ENCODE measurements at places on chromosomes 12 and 14.

DNA sequence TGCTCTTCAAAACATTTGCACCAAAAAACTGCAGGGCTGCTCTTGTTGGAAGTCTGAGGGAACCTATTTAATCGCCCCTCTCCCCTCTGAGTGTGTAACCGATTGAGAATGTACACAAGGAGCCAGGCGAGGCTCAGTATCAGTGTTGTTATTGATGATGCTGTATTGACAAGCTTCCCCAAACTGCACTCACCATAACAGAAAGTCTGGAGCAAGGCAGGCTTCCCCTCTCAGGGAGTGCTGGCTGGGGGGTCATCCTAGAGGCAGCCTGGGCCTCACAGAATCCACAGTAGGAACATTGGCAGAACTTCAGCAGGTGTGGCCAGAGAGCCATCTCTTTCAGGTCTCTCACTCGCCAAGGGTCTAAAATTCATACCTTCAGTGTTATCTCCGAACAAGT lies 58.1 kb upstream of the TUNAR start:
- DNase-seq, result no peak

GRCh38 chr14:80560800-80561657 lies 349.7 kb upstream of the DIO2 start:
- no peak for DNase-seq

GRCh38 chr14:64246688-64247087 lies 47.5 kb downstream of the ESR2 start:
- DNase-seq, result no peak

GRCh38 chr14:23160924-23161522 lies 22.4 kb downstream of the SLC7A8 start:
- DNase-seq, result no peak

DNA sequence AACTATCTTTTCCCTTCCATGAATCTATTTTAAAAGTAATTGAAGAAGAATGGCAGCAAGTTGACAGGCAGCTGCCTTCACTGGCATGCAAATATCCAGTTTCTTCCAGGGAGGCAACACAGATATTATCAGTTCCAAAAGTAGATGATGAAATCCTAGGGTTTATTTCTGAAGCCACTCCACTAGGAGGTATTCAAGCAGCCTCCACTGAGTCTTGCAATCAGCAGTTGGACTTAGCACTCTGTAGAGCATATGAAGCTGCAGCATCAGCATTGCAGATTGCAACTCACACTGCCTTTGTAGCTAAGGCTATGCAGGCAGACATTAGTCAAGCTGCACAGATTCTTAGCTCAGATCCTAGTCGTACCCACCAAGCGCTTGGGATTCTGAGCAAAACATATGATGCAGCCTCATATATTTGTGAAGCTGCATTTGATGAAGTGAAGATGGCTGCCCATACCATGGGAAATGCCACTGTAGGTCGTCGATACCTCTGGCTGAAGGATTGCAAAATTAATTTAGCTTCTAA lies 18.4 kb downstream of the TMPO start:
- no peak for DNase-seq

DNA sequence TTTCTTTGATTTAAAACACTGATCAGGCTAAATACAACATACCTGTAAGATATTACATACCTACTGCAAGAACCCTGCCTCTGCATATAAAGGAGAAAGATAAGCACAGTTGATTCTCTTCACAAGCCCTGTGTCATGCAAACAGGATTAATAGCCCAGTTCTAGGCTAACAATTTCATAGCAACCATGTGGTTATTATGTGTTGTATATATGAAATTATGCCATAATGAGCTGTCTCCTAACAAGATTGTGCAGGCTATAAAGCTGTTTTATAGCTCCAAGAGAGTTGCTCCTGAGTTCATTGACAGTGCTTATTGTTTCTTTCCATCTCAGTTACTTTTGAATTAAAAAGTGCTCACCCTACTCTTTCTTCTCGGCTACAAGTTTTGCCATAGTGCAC lies 609.3 kb downstream of the DIO2 start:
- DNase-seq, result no peak

DNA sequence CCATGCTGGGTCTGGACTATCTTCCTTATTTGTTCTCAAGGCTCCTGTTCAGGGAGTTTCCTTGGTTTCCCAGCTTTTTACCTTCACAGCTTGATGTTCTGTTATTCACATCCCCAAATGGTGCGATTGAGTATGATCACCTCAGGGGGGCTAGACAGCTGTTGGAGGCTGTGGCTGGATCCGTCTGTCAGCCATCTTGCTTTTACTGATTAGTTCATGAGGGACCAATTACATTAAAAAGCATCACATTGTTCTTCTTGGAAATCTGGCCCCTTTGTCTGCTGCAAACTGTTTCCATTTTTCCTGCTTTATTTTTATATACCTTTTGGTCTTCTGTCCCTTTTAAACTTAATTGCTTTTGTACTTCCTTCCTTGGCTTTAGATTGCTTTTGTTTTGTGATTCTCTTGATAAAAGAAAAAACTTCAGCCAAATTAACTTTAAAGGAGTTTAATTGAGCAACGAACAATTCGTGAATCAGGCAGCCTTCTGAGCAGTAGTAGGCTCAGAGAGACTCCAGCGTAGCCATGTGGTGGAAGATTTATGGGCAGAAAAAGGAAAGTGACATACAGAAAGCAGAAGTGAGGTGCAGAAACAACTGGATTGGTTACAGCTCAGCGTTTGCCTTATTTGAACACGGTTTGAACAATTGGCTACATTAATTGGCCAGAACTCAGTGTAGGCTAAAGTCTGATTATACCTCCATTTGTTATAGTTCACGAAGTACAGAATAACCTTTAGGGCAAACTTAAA lies 208.7 kb downstream of the AEBP2 start:
- no peak for DNase-seq

DNA sequence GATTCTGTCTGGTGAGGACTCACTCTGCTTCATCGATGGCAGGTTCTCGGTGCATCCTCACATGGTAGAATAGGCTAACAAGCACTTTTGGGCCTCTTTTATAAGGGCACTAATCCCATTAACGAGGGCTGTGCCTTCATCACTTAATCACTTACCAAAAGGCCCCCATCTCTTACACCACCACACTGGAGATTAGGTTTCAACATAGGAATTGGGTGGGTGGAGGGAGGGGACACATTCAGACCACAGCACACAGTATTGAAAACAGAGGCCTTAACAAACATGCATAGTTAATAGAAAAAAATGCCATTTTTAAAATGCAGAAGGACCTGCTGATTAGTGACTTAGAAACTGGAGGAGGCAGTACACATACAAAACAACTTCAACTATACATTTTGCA lies 61.6 kb downstream of the SPPL3 start:
- no peak for DNase-seq

DNA sequence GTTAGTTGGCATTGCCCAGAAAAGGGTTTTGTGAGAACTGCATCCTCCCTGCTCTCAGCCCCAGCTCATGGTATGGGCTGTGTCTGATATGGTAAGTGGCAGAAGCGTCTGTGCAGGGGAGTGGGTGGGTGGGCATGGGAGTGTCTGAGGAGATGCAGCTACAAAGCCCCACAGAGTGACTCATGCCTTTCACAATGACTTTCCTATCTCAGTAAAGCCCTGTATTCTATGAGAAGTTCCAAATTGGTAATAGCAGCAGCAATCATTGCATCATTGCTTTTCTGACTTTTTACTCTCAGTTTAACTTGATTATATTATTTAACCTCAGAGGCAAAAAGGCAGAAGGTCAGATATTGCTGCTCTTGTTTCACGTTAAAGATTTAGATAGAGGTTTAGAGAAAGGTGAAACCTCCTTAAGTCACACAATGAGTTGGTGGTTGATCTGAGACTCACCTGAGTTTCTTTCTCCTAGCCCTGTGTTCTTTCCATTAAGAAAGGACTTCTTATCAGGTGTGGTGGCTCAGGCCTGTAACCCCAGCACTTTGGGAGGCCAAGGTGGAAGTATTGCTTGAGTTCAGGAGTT lies 171.7 kb downstream of the SLC5A8 start:
- DNase-seq, result no peak

DNA sequence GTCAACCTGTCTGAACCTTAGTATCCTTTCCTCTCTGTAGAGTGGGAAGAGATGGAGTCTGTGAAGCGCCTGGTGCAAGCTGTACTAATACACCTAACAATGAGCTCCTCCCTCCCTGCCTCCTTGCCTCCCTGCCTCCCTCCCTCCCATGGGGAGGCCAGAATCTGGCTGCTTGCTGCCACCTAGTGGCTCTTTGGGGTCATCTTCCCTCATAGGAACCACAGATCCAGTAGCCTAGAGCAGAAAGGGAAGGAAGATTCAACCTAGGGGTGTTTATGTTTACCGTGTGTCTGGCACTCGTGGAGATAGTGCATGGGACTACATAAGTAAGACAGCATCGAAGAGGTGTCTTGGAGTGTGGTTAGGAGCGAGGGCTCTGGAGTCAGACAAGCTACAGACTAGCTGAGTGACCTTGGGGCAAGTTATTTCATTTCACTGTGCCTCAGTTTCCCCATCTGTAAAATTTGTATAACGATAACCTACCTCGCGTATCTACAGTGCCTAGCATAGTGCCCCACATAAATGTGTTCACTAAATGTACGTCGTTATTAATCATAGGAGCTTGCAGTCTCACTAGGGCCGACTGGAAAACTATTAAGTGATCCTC lies 35.5 kb upstream of the TSPAN9 start:
- DNase-seq, result no peak

- DNase-seq, result no peak
Measured at GRCh38 chr14:74754157-74754556, 9.0 kb upstream of the YLPM1 start.

GRCh38 chr12:125540580-125541204 lies 475.5 kb downstream of the AACS start:
- no peak for DNase-seq

GRCh38 chr12:122934722-122935121 lies 31.5 kb downstream of the ABCB9 start:
- no peak for DNase-seq

DNA sequence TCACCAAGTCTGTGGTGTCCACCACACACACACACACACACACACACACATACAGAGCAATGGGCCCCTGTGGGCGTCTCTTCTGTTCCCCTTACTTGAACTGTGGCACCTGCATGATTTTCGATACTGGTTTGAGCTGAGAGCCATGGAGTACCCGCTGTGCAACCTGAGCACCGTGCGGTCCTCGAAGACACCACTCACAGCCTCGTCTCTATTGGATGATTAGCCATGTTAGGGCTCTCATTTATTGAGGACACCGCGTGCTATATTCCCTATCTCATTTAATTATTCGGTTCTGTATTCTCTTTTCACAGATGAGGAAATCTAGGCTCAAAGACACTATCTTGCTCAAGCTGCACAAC lies 623 bp upstream of the C14orf132 start:
- DNase-seq, result no peak

DNA sequence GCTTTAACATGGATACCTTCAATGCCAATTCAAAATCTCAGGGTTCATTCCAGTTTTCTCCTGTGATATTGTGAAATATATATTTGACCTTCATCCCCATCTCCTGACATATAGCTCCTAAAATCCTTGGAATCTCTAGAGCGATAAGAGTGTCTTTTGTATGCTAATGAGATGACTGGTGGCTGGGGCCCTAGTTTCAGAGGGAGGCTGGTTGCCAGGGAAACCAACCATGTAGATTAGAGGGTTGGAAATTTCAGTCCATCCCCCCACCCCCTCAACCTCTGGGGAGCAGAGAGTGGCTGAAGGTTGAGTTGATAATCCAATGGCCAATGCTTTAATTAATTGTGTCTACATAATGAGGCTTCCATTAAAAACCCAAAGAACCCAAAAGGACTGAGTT lies 59.4 kb downstream of the SDR9C7 start:
- no peak for DNase-seq

- no peak for DNase-seq
Measured at GRCh38 chr14:52797653-52798052, 6.2 kb upstream of the GNPNAT1 start.

DNA sequence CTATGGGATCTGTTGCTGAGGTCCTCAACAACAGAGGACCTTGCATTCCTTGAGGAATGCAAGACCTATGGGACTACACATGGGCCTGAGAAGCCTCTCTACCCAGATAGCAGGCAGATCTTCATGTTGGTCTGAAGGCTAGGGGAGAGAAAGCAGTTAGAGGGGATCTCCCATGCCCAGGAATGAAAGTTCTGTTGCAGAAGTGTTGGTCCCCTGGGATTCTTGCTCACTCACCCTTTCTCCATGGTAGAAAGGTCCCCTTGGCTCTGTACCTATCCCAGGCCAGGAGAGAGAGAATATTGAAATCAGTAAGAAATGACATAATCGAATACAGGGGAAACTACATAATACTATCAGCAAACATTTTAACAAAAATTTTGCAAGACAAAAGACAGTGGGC lies 16.5 kb upstream of the KLRC1 start:
- DNase-seq, result no peak

DNA sequence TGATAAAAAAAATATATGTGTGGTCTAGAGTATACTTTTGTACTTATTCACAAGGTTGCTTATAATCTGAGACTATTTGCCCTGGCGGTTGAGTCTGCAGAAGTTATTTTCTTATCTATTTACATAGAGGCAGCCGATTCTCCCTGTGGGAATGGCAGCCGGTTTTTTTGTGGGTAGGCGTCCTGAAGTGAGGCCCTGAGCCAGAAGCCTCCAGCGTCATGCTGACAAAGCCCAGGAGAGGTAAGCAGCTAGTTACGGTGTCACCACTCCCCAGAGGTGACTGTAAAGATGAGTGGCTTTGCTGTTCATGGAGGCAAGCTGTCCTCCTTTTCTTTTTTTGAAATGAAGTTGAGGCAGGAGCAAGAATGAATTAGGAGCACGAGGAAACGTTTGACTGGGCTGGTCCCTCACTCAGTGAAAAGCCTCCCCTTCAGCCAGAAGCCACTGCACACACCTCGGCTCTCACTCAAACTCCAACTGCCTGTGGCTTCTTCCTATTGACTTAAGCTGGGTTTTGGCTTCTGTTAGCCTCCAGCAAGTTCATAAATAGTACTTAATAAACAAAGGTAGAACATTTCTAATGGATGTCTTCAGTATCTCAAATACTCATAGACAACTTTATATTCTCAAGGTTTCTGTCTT lies 21.5 kb downstream of the PAX9 start:
- DNase-seq, result no peak

DNA sequence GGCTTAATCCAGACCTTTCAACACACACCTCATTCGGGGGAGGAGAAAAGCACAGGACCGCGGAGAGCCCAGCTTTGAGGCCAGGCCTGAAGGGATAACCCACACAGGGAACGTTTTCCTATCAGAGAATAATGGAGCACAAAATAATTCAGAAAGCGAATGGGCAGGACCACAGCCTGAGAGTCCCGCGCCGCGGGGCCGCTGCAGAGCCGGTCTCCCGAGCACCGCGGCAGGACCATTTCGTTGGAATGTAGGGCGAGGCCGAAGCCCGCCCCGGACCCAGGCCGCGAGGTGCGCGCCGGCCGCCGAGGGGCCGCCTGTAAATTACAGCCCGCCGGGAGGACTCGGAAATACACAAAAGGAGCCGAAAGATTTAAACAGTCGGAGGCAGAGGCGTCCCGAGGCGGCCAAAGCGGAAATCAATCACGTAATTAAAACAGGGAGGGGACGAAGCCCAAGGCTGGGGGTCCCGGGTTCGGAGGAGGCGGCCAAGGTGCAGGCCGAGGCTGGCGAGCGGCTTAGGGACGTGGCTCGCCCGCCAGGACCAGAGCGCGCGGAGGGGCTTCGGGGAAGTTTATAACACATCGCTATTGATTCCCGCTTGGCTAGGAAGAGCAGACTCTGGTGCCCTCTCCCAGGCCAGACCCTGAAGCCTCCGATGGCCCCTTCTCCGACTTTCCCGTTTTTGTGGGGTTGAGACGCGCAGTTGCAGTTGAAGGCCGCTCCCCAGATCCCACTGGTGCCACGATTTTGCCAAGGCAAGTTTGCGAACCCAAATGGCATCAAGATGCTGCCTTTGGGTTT lies 6.3 kb upstream of the HOXC4 start:
- no peak for DNase-seq

- DNase-seq, result no peak
Measured at GRCh38 chr14:49550286-49551184, 35.6 kb downstream of the RPS29 start.
